CD4-positive, CD25-positive, alpha-beta regulatory T cell (primary cell): ENCODE measurements at places on chromosomes 4 and X. TPM values are rescaled to one million over a fixed set of nuclear protein-coding genes. Genes with fewer than 3 reads are reported as not detected.

Gene MND1
- 1.1 TPM for polyA plus RNA-seq

Gene JCHAIN
- polyA plus RNA-seq = 1.2 TPM

DNA sequence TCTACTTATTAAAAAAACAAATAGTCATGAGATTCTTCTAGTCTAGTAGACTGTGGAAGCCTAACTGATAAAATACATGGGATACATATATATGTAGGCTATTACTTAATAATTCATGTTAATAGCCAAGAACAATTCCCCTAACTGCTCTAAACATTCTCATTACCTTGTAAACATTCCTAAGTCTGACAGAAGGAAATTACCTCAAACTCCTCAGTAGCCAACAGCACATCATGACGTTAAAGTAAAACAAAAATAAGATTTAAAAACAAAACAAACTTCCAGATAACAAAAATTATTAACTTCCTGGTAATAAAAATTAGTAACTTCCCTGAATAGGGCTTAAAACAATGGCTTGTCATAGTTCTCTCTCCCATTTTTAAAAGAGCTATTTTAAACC is 109.2 kb downstream of the WDFY3 start:
- DNase-seq = no peak

Gene DUX4
- polyA plus RNA-seq = not detected

Gene GYPB
- polyA plus RNA-seq = not detected

Gene FAM114A1
- not detected for polyA plus RNA-seq

Gene AKAP4
- not detected for polyA plus RNA-seq

- no peak for DNase-seq
Observed at GRCh38 chr4:26199596-26199995, 121.2 kb upstream of the RBPJ start.

DNA sequence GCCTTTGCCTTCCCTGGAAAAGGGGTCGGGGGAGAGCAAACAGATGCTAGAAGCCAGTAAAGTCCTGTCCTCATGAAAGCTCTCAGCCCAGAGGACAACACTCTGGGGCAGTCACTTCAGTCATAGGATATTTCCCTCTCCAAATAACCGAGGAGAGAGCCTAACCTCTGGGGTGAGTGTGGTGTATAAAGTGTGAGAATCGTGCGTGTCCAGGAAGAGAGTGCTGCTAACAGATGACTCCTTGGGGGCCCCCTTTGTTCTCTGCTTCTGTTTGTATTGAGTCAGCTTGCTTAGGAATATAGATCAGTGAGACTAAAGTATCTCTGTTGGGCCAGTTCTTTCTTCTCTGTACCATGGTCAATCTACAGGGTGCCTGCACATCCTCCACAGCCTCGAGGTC is 247.2 kb downstream of the PALLD start:
- DNase-seq = no peak

- DNase-seq = no peak
Observed at GRCh38 chr4:184500748-184501589, 26.6 kb upstream of the IRF2 start.

Gene ZAR1
- polyA plus RNA-seq = not detected

- no peak for DNase-seq
Observed at GRCh38 chrX:134774190-134775048, 116.1 kb upstream of the PLAC1 start.

Gene GAGE12F
- polyA plus RNA-seq = not detected
